ENCODE measurements at places on chromosomes 4 and X. TPM values are rescaled to one million over a fixed set of nuclear protein-coding genes. Genes with fewer than 3 reads are reported as not detected.

DNA sequence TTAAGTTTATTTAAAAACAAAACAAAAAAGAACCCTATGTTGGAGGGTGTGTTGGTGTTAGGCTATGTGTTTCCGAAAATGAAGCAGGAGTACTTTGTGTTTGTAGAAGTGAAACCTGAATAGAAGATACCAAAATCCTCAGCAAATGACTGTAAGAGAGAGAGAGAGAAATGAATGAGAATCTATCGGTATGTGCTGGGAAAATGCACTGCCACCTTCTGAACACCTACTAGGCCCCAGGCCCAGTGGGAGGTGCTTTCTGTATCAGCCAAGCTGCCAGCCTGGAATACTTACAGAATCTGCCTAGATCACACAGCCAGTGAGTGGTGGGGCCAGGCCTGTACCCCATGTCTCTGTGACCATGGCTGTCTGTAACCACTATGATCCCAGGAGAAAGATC lies 14.9 kb upstream of the PIM2 start:
- no peak overlapping the region for H3K27ac ChIP-seq
- H3K36me3 ChIP-seq: peaks cover 4% of the 10 kb centered on the region
- H3K4me1 ChIP-seq: peaks cover 17% of the 10 kb centered on the region
- DNase-seq: no peak
- no peak overlapping the region for H3K4me3 ChIP-seq

- H3K27me3 ChIP-seq: no peaks in the 10 kb centered on the region
- DNase-seq: no peak
- H3K27ac ChIP-seq: peak overlapping the region; percentile 78
- H3K36me3 ChIP-seq: peaks cover 42% of the 10 kb centered on the region
- peaks cover 18% of the 10 kb centered on the region for H3K4me1 ChIP-seq
- H3K4me3 ChIP-seq: no peak overlapping the region
These were observed 8.0 kb downstream of the HERC3 start for GRCh38 chr4:88600176-88600838.

DNA sequence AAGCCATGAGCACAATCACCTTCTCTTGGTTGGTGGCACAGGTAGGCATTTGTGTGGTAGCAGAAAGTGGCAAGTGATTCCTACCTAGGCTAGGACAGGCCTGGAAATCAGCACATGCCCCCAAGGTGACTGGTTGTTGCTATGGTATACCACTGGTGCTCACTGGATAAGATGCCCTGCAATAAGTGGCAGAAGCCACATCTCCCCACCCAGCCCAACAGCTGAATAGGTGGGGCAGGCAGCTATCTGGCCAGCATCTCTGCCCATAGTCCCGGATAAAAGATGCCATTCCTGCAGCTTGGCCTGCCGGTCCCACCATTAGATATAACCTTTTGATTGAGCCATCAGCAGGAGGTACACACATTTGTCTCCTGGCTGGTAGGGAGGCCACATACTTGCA lies 21.1 kb downstream of the AMER1 start:
- DNase-seq: no peak
- H3K27me3 ChIP-seq: no peaks in the 10 kb centered on the region
- H3K27ac ChIP-seq: no peak overlapping the region
- peaks cover 13% of the 10 kb centered on the region for H3K36me3 ChIP-seq
- no peak overlapping the region for H3K4me3 ChIP-seq

GRCh38 chr4:127479031-127479622 lies 153.6 kb upstream of the INTU start:
- DNase-seq: no peak
- no peaks in the 10 kb centered on the region for H3K4me1 ChIP-seq
- no peaks in the 10 kb centered on the region for H3K36me3 ChIP-seq
- H3K27ac ChIP-seq: no peak overlapping the region
- H3K27me3 ChIP-seq: no peaks in the 10 kb centered on the region

DNA sequence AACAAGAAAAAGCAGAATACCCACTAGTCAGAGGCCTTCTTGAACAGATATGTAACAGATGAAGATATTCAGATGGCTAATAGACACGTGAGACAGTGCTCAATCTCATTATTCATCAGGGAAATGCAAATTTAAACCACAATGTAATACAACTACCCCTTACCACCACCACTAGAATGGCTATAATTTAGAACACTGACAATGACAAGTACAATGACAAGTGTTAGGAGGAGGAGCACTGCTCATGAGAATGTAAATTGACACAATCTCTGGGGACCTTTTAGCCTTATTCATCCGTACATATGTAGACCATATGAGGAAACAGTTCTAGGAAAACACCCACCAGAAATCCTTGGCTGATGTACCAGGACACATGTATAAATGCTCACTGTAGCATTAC lies 13.1 kb downstream of the ZNF81 start:
- no peak for DNase-seq
- H3K27ac ChIP-seq: no peak overlapping the region
- H3K36me3 ChIP-seq: peaks cover 46% of the 10 kb centered on the region
- no peaks in the 10 kb centered on the region for H3K4me1 ChIP-seq
- no peaks in the 10 kb centered on the region for H3K27me3 ChIP-seq

DNA sequence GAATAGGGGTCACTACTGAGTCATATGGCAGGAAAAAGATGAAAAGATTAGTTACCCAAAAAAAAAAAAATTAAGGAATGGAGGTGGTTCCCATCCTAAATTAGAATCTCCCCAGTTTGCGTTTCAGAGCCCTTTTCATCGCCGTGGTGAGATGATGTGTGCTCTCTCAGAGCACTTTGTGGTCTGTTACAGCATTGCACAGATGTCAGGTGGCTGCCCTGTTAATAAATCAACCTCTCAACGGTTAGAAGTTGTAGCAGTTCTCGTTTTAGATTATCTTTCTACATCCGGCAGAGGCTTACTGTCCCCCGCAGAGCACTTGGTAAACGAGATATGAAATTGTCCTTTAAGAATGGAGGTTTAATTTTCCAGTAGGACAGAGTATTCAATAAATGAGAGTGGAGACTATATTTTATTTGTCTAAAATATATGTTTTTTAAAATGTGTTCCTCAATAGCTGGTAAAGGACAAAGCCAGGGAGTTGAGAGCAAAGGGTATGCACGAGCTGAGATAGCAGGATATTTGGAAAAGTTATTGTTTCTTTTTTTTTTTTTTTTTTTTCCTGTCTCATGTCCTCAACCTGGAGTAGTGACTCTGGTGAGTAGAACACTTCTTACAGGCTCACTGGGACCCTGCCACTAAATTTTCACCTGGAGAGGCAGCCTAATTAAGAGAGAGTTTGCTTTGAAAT lies 26.9 kb downstream of the AFF1 start:
- H3K4me1 ChIP-seq: peaks cover 3% of the 10 kb centered on the region
- H3K27ac ChIP-seq: peak overlapping the region; percentile 18
- H3K4me3 ChIP-seq: no peak overlapping the region
- H3K27me3 ChIP-seq: no peaks in the 10 kb centered on the region
- DNase-seq: no peak

- H3K36me3 ChIP-seq: no peaks in the 10 kb centered on the region
- DNase-seq: no peak
- no peak overlapping the region for H3K27ac ChIP-seq
- H3K4me1 ChIP-seq: peaks cover 16% of the 10 kb centered on the region
These were observed 191.4 kb downstream of the TSPAN5 start for GRCh38 chr4:98466868-98467599.

DCAF12L2 gene
- total RNA-seq: not detected

TCEAL9 gene
- 32.4 TPM for total RNA-seq

GDPD2 gene
- not detected for total RNA-seq

EXOC1 gene
- 28.5 TPM for total RNA-seq

Data from esophagus squamous epithelium (tissue), 5 donors.